HL-60 (cell line): ENCODE measurements at places on chromosomes 7 and 10.
A peak's percentile ranks its signal among the peaks of the same experiment; 100 is the strongest.

GRCh38 chr7:45898222-45898621 lies 9.9 kb downstream of the IGFBP1 start:
- DNase-seq: no peak

- DNase-seq: peak; percentile 77
Measured at GRCh38 chr10:101018118-101018599, 12.8 kb downstream of the PDZD7 start.

DNA sequence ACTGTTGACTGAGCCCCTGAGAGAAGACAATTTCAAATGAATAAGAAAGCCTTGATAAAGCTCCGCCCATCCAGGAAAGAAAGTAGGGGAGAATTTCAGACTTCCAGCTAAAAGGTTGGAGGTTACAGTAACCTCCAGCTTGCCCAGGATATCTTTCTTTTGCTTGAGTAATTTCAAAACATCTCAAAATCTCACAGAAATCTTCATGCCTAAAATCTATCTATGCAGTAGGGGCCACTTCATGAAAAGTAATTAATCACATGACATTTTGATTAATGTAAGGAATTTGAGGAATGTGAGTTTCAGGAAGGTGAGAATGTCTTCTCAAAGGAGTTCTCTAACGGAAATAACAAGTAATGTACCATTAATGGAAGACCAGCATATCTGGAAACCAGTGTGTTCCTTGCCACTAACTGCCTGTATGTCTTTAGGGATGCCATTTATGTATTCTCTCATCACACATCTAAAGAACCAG lies 24.2 kb downstream of the TRIL start:
- no peak for DNase-seq

GRCh38 chr7:43565786-43566185 lies 17.1 kb upstream of the STK17A start:
- DNase-seq: no peak

DNA sequence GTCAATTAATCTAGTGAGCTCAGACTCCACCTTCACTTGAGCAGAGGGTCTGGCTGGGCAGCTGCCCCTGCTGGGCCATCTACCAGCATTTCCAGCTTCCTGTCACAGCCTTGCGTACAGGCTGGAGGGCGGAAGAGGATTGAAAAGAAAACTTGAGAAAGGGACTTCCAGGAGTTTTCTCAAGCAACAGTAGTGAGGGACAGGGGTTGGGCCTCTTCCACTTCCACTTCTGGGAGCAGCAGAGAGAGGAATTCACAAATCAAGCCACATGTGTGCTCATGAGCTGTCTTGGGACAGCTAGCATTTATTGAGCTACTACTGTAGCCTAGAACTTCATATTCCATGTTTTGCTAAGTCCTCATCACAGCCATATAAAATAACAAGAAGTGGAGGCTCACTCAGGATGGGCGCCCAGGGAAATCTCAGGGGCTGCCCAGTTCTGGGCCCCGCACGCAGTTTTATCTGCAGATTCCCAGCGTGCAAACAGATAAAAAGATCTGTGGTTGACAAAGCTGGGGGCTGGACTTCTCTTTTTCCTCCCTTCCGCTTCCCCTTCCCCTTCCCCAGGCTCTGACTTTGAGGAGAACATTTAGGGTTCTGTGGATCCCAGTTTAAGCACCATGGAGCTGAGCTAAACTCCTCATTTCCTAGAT lies 135.8 kb downstream of the RGS10 start:
- DNase-seq: peak; percentile 35
